Activated T-helper 1 cell treated with anti-CD3 and anti-CD28 coated beads, Interleukin-12 subunit alpha, Interleukin-12 subunit beta, Interleukin-2, Interleukin-4 antibody, amounts not matched to agents 30 ng/mL and 10 ng/mL and 1 ng/mL, durations not matched to agents 14 hours and 24 hours and 36 hours (primary cell): ENCODE measurements at places on chromosomes 12 and 14.

DNA sequence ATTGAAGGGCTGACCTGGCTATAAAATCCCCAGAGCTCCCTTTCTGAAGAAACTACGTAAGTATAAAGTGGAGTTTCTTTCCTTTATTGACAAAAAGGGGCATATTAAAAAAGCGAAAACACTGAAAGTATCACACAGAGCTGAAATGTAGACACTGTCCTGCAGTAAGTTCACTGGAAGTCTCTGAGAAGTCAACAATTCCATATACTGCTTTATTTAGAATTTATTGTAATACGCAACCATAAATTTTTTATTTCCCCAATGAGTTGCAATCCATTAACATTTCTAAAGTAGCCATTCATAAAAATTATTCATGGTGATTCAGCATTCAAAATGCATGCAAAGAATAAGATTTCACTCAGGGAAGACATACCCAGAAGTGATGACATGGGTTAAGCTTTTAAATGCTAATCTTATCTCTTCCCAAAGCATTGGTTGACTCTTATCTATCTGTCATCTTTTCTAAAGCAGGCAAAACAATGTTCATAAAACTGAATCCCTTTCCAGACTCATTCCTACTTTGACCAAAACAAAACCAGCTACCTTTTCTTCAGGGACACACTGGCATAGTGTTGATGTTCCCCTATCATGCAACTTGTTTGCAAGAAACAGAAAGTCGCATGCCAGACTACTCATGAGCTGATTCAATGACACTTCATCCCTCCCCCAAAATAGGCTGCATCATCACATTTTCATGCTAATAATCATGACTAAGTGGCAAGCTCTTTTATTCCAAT lies 17.3 kb downstream of the KITLG start:
- DNase-seq: no peak

GRCh38 chr14:60348211-60348610 lies 99.2 kb downstream of the PPM1A start:
- DNase-seq: no peak

DNA sequence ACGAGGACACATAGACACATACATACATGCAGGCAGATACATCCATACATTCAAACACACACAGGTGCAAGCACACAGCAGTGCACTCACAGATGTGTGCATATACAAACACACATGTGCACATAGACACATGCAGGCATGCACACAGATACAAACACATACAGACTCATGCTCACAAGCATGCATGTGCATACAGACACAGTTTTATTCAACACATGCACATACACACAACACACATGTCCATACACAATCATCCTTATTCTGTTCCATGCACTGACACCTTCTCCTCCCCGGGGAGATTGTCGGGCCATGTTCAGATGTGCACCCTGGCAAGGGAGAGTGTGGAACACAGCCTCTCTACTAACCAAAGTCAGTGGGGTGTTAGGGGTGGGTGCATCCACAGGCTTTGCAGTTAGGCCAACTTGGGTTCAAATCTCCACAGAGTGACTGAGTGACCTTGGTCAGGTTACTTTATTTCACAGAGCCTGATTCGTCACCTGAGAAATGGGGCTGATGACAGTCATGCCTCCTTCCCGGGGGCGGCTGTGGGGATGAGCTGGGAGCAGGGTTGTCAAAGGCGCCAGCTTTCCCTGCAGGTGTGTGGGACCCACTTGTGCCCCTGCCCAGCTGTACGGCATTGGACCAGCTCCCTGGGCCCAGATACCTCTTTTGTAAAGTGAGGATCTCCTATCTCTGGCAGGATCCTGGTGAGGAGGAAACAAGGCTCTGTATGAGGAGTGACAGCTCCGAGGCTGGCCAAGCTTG lies 250.1 kb downstream of the SLC41A2 start:
- DNase-seq: no peak

DNA sequence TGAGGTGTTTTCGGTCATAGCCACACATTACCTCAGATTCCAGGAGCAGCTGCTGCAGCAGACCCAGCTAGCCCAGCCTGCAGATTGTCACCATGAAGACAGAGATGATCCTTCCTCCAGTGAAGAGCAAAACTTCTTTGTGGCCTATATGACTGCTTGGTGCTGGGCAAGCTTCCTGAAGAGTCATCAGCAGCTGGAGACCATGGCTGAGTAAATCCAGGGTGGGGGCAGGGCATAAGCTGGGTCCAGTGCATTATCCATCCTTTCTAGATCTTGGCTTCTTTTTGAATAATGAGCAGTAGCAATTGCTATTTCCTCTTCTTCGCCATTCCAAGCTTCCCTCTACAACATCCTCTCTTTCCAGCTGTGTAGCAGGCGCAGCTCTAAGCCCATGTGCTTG lies 373.1 kb upstream of the DDHD1 start:
- DNase-seq: no peak

DNA sequence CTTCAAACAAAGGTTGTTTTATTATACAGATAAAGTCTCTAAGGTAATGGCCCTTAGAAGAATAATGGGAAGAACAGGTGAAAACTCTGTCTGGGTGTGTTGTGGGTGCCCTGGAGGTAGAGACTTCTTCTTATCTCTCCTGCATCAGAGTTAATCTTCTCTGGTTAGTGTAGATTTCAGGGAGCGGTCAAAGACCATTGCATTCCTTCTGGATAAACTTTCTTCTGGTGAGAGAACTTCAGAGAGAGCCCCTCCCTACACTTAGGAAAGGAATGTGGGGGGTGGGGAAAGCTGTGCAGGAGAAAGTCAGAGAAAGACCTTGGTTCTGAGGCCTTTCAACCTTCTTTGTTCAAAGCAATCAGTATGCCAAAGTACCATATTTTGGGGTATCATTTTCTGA lies 658.5 kb downstream of the DIO2 start:
- DNase-seq: no peak

DNA sequence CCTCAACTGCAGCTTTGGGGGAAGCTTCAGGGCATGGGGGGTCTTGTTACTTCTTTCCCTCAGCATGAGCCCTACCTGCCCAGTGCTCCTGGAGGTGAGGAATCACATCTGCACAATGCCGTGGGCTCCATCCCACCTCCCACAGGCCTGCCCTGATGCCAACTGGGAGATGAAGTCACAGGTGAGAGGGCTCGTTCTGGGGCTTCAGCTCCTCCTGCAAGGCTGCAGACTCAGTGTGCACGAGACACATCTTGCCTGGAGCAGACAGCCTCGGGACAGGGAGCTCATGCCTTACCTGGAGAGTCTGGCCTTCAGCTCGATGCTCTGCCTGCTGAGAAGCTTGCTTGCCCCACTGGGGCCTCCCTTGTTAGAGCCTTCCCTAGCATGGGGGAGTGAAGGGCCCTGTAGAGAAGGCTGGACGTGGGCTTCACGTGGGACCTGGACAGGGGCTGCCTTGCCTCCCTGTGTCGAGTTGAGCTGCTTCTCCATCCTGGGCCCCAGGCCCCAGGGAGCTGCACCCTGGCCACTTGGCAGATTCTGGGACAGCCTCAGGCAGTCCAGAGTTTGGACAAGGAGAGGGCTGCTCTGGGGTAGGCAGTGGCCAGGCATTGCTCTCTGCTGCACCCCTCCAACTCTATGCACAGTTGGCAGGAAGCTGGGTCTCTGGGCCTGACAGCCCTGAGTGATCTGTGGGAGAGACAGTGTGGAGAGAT lies 171.4 kb downstream of the KIF26A start:
- DNase-seq: no peak

DNA sequence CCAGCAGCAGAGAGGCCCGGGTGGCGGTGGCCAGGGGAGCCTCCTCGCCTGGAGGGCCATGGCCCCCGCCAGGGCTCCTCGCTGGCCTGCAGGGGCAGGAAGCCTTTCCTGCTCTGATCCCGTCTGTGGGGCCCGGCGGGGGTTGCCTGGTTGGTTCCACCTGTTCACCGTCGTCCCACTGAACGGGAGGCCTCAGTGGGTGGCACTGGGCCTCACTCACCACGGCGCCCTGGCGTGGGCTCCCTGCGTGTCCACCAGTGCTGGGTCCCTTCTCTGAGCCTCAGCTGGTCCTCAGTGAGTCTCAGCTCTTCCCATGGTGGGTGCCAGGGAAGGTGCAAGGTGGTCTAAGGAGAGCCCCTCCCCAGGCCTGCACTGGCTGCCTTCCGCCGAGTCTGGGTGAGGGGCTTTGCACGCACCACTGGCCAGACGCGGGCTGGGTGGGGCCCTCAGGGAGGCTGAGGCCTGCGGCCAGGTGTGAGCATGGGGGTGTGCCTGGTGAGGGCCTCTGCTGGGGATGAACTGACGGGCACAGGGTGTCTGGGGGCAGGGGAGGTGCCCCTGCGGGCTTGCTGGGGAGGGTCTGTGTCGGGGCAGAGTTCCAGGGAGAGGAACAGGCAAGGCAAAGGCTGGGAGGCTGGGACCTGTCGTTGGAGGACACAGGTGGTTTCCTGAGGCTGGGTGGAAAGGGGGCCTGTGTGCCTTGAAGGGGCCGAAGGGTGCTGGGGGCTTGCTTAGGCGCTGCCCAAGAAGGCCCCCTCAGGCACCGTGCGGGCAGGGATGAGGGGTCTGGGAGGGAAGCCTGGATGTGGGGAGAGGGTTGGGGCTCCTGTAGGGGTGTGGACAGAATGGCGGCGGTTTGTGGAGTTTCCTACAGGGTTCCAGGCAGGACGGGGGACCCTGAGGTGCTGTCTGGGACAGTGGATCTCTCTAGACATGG lies 339.8 kb downstream of the TMEM121 start:
- DNase-seq: no peak

GRCh38 chr14:99158150-99158549 lies 113.8 kb downstream of the BCL11B start:
- no peak for DNase-seq

- DNase-seq: peak; percentile 1
Measured at GRCh38 chr12:98002887-98003493, 512.4 kb upstream of the TMPO start.

GRCh38 chr14:101634202-101634849 lies 73.0 kb downstream of the DIO3 start:
- no peak for DNase-seq

GRCh38 chr14:55348766-55349453 lies 62.7 kb downstream of the ATG14 start:
- no peak for DNase-seq

- DNase-seq: no peak
Measured at GRCh38 chr14:100691395-100692056, 35.2 kb upstream of the DLK1 start.

- DNase-seq: no peak
Measured at GRCh38 chr12:113844495-113845210, 121.5 kb downstream of the RBM19 start.

DNA sequence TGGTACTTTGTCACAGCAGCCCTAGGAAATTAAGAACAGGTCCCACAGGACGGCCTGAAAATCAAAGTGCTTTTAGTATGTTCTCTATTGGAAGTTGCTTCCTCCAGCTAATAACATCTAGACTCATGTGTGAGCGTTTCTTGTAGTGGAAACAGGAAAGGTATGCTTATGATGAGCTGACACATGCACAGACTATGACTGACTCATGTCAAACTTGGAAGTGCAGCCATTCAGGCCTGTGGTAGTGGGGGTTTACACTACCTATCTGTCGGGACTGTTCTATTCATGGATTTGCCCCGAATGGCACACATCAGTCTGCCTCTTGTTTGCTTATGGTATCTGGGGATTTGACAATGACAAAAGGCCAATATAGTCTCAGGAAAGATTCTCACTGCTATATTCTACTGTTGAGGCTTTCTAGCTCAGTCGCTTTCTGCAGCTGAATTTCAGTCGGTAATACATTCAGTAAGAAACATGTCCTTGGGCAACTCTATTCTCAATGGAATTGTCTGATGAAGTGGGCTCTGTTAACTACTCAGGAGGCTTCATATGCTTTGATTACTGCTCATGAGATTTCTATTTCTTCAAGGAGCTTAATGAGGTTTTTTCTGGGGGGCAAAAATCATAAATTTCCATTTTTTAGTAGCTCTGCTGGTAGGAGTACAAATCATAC lies 270.3 kb upstream of the DAAM1 start:
- no peak for DNase-seq

DNA sequence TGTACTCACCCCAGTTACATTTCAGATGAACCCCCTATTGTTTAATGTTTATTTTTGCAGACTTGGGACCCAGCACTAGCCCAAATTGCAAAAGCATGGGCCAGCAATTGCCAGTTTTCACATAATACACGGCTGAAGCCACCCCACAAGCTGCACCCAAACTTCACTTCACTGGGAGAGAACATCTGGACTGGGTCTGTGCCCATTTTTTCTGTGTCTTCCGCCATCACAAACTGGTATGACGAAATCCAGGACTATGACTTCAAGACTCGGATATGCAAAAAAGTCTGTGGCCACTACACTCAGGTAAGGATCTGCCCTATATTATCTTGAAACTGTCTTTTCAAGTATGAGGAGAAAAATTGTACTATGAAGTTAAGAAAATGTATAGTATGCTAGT lies 1.2 kb downstream of the GLIPR1 start:
- no peak for DNase-seq

- DNase-seq: no peak
Measured at GRCh38 chr12:121114806-121115205, 17.9 kb upstream of the P2RX7 start.

- DNase-seq: no peak
Measured at GRCh38 chr12:62882696-62883095, 52.3 kb downstream of the PPM1H start.

DNA sequence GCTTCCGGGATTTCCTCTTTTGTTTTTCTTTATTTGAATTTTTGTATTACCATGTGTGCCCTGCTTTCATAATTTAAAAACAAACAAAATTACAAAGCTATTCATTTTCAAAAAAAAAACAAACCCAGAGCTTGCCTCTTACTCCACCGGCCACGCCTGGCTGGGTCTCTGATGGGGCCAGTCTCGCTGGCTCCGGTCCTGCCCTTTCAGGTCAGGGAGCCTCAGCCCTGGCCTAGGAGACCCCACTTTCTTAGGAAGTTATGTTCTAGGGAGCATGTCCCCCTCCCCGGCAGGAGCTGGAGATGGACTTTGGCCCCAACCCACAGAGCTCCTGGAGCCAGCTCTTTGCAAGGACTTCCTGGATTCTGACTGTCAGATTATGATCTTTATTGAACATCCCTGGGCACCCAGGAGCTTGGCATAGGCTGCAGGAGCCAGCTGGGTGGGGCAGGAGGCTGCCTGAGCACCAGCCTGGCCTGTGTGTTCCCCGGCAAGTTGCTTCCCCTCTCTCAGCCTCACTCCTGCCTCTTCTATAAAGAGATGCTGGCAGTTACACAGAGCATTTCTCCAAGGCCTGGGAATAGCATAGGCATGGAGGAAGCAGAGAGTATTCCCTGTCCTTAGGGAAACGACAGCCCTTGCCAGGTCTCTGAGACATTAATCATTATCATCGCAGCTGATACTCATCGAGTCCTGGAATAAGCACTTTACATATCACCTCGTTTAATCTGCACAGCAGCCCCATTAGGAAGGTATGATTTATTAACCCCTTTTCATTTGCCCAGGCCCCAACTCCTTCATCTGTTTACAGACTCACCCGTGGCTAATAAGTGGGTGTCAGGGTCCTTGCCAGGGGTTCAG lies 3.5 kb downstream of the DEGS2 start:
- DNase-seq: no peak
